HuH-7 (cell line): ENCODE measurements at places on chromosomes 1 and 21.

- no peak for DNase-seq
Measured at GRCh38 chr1:36400514-36400824, 2.8 kb upstream of the LSM10 start.

DNA sequence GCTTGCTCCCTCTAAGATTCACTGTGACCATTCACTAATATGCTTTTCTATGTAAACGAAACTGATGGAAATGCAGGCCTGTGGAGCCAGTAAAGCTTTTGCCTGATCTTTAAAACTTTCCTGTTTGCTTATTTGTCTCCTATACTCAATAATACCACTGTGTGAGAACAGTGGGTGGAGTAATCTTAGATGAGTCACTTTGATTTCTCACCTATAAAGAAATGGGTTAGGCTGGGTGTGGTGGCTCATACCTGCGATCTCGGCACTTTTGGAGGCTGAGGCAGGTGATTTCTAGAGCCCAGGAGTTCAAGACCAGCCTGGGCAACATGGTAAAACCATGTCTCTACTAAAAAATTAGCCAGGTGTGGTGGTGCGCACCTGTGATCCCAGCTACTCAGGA is 70.8 kb downstream of the RWDD3 start:
- no peak for DNase-seq

DNA sequence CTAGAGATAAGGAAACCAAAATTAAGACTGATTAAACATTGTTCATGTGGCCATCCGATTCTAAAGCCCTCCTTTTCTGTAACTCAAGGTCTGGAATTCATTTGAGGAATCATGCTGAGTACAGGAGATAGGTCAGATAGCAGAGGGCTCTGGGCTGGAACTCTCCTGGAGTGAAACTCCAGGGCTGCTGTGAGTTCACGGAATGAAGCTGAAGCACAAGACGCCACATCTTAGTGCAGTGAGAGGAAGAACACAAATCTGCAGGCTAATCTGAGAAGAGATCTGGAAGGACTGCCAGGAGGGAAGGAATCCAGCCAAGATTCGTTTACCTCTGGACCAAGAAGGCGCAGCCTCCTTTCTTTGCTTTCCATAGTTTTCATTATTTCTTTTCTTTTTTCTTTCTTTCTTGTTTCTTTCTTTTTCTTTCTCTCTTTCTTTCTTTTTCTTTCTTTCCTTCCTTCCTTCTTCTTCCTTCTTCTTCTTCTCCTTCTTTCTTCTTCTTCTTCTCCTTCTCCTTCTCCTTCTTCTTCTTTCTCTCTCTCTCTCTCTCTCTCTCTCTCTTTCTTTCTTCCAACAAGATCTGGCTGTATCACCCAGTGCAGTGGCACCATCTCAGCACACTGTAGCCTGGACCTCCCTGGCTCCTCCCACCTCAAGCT is 74.8 kb upstream of the ATP1B1 start:
- no peak for DNase-seq

DNA sequence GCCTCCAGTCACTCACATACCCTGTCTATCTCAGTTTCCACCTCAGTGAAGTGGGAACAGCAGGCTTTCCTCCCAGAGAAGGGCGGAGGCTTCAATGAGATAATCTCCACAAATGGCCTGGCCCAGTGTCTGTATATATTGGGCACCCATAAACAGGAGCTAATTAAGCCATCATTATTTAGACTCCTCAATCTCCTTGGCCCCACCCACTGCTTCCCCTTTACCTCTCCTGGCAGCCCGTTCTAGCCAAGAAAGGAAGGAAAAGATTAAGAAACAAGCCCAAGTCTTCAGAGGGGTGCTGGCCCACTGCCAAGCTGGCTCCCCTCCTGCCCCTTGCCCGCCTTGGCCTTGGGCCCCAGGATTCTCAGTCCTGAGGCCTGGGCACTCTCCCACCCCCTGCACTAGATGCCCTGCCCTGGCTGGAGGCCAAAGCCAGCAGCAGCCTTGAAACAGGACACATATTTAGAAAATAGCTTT is 15.9 kb upstream of the EPB41 start:
- DNase-seq: no peak

DNA sequence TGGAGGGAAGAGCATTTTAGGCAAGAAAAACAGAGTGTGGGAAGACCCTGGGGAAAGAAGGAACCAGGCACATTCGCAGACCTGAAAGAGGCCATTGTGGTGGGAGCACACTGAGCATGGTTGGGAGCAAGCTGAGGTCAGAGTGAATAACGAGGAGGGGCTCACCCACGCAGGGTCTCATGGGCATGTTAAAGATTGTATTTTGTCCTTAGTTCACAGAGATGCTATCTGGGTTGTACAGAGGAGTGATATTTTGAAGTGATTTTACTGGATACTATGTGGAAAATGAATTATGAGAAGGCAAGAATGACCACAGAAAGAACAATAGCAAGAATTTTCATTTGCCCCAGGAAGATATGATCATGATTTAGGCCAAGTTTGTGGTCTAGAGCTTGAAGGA is 578.3 kb upstream of the NR5A2 start:
- no peak for DNase-seq

GRCh38 chr21:40507978-40508377 is 339.0 kb downstream of the DSCAM start:
- DNase-seq: no peak

- DNase-seq: no peak
Measured at GRCh38 chr1:107460035-107460434, 319.2 kb downstream of the NTNG1 start.

DNA sequence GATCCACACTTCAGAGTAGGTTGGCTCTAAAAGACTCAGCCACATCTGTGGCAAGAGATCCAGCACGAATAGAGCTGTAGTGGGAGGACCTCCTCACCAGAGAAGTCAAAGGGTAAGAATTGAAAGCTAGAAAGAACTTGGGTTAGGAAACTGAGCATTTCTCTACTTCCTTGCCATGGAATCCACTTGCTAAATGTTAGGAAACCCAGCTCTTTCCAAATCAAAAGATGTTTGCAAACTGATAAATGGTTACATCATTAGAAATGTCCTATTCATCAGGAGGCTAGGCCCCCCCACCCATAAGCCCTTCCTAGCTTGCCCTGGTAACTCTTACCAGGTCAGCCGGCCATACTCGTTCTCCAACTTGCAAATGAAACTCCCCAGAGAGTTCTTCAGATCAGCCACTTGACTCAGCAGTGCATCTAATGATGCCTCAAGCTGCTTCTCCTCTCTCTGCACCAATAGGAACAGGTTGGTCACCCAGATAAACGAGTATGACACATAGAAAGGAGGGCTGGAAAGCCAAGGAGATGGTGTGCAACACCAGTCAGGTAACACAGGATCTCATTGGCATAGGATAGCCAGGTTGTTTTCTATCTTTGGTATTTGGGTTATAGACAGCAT is 1.5 kb downstream of the MED8 start:
- DNase-seq: no peak

GRCh38 chr1:22535399-22535798 is 27.9 kb upstream of the EPHA8 start:
- no peak for DNase-seq

DNA sequence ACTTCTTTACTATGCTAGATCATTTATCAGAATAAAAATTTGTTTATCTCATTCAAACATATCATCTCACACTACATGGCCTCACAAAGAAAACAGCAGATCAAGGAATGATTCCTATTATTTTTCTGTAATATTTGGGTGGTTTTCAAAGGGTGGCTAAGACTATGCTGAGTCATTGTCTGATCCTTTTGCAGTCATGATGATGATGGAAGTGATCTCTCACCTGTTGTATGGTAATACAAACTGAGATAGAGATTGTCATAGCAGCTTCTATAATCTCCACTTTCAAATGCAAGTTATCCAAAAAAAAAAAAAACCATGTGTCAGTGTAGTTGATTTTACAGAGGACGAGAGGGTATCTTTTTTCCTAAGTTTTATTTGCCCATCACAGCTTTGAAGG is 37.2 kb upstream of the GBP5 start:
- DNase-seq: no peak

GRCh38 chr1:115327270-115327669 is 10.8 kb downstream of the NGF start:
- DNase-seq: no peak

- no peak for DNase-seq
Measured at GRCh38 chr1:165900576-165901380, 73.4 kb downstream of the UCK2 start.

DNA sequence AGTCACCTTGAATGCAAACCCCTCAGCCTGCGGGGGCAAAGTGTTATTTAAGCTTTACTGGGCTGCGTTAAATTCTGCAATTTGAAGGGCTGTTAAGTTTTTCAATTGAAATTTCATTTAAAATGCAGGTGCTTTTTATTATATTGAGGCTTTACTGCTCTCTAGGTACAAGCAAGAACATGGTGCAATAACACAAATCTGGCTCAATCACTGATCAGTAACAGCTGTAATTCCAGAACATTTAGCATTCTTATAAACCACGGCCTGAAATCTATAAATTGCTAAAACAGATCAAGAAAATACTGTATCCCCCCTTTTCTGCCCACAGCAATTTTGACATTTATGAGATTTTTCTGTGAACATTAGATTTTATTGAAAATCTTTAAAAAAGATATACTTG is 322.8 kb downstream of the KCTD3 start:
- DNase-seq: no peak

- no peak for DNase-seq
Measured at GRCh38 chr21:34996304-34997101, 52.6 kb downstream of the RUNX1 start.

DNA sequence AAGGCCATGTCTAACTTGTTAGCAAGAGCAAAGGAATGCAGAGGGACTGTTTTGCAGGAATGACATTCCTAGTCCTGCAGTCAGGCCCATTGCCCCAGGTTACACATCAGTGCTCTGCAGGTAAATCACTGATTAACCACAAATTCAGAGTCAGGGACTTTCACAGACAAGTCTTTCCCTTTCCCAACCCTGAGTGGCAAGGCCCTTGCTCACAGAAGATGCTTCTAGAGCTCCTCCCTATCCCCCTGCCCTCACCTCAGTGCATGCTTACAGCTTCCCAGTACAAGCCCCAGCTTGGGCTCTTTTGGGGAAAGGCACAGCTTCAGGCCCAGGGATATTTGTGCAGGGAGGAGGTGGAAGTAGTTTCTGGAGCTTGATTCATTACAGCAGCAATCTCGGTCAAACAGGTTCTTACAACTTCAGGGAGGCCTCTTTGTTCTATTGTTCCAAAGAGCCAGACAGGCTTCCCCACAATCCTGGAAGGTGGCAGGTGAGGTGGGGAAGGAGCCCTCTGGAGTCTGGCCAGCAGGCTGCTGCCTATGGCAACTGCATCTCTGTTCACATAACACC is 53.9 kb downstream of the CASQ2 start:
- no peak for DNase-seq

- DNase-seq: no peak
Measured at GRCh38 chr1:181630838-181631237, 147.5 kb downstream of the CACNA1E start.

- DNase-seq: no peak
Measured at GRCh38 chr1:151713874-151714273, 2.7 kb downstream of the CELF3 start.

DNA sequence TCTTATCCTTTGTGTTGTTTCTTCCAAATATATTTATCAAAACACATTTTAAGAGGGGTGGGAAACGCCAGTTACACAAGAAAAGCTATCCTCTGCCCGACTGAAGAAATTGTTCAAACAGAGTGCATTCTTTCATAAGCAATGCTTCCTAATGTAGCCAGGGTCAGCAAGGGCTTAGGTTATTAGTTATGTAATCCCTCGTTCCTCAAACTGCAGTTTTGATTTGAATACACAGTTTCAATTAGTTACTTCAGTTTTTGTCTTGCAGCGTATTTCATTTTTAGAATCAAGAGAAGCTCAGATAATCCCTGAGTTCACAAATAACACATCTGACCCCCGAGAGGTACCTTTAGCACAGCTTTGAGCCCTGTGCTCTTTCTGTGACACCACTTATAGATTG is 141.7 kb upstream of the NRIP1 start:
- no peak for DNase-seq

DNA sequence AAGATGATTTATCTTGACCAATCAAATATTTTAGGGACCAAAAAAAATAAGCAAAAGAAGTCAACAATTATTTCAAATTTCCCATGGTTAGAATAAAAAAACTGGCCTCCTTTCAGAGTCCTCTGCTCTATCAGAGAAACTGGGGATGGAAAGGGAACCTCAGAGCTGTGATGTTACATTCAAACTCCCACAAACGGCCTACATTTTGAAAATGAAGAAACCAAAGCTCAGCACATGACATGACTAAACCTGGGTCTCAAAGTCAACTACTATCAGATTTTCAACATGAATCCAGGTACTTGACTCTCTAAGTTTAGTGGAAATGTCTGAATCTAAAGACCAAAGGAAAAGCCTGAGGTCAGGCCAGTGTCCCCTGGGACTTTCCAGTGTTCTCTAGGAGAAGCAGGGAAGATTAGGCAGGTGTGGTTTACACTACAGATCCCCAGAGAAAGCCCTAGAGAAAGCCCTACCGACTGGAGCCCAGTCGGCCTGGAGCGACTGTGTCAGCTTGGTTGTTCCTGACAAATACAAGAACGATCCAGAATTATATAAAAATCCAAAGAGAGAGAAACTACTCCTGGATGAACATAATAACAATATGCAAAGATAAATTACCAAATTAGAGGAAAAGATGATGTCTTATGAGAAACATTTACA is 24.8 kb downstream of the JAK1 start:
- no peak for DNase-seq
